ENCODE measurements at places on chromosomes 11 and 22.
A peak's percentile ranks its signal among the peaks of the same experiment; 100 is the strongest.

- no peak for DNase-seq
These were observed 57.6 kb downstream of the PLEKHA7 start for GRCh38 chr11:16956538-16957153.

DNA sequence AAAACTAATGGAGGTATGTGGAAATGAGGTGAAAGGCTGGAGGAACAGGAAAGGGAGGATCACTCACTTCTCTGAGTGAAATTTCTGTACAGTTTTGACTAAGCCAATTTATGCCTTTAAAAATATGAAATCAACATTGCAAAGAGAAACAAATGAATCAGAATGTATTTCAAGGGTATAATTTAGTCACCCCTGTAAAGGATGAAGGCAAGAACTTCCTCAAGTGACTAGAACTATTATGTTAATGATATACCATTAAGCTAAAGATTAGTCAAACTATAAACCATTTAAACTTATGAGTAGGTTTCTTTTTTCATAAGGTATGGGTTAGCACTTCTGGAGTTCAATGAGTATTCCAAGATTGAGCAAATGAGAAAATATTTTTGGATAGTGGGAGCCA is 184.5 kb upstream of the CHORDC1 start:
- DNase-seq = no peak

GRCh38 chr11:67561971-67562619 is 21.5 kb upstream of the GSTP1 start:
- DNase-seq = no peak

DNA sequence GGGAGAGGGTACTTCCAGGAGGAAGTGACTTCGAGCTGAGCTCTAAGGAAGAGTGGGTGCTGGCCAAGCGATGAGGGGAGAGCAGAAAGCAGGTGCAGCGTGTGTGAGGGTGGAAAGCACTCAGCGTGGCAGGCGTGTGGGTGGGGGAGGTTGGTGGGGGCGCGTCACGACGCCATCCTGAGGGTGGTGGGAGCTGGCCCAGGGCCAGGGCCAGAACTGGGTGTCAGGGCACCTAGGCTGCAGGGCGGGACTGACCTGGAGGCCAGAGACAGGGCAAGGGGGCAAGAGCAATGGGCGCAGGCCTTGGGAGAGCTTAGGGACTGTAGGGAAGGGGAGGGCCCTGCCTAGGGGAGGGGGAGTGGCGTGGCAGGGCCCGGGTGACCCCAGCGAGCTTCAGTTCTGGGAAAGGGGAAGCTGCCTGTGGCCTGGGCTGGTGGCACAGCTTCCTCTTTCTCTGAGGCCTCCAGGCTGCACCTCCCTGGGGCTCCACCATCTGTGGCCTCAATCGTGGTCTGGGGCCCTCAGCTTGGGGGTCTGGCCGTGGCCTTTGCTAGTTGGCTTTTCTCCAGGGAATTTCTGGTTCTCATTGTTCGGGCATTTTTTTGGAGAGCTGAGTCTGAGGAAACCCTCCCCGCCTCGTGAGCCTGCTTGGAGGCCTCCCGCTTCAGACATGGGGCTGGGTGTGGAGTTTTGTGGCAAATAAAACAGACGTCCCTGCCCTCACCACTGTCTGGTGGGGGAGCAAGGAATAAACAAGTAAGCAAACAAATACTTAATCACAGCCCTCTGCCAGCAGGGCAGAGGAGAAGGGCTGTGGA is 8.9 kb downstream of the RELT start:
- no peak for DNase-seq

- DNase-seq = no peak
These were observed 185.4 kb downstream of the IGLL1 start for GRCh38 chr22:23394525-23395326.

GRCh38 chr11:26551186-26551801 is 20.8 kb downstream of the MUC15 start:
- DNase-seq = peak; percentile 55

DNA sequence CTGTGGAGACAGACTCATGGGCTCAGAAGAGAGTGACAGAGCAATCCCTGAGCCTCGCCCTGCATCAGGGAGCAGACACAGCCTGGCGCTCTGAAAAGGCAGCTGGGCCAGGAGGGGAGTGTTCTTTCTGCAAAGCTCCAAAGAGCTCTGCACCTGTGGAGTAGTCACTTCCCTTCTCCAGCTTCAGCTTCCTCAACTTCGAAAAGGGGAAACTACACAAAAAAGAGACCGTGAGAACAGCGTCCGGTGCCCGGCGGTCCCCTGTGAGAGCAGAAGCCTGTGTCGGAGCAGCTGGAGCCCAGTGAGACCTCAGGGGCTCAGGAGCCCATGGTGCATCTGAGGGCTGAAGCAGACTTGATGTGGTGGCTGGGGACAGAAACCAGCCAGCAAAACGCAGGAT is 35.1 kb downstream of the TP53I11 start:
- no peak for DNase-seq

- no peak for DNase-seq
These were observed 135.3 kb upstream of the ZBED5 start for GRCh38 chr11:10993186-10993585.

DNA sequence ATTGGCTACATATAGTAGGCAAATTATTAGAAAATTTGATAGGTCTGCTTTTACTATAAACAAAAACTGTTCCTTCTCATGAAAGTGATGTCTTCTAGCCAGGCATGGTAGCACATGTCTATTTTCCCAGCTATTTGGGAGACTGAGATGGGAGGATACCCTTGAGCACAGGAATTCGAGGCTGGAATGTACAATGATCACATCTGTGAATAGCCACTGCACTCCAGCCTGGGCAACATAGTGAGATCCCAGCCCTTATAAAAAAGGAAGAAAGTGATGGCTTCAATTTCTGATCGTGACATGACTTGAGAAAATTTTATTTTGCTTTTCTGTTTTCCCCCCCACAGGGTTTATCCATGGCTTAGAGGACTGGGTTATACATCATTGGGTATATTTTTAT is 19.5 kb upstream of the B3GNT6 start:
- DNase-seq = no peak
